NCI-H1092 treated with DMSO at 0.1 percent for 48 hours (cell line): ENCODE measurements at places on chromosomes 13 and 19.
A peak's percentile ranks its signal among the peaks of the same experiment; 100 is the strongest.

- DNase-seq = no peak
Measured at GRCh38 chr19:15701757-15702533, 25.9 kb upstream of the OR10H2 start.

GRCh38 chr13:58397596-58398387 lies 766.2 kb downstream of the PCDH17 start:
- DNase-seq = no peak

- no peak for DNase-seq
Measured at GRCh38 chr13:112513761-112514160, 74.2 kb downstream of the TUBGCP3 start.

GRCh38 chr13:107742544-107742943 lies 472.8 kb downstream of the LIG4 start:
- DNase-seq = no peak

DNA sequence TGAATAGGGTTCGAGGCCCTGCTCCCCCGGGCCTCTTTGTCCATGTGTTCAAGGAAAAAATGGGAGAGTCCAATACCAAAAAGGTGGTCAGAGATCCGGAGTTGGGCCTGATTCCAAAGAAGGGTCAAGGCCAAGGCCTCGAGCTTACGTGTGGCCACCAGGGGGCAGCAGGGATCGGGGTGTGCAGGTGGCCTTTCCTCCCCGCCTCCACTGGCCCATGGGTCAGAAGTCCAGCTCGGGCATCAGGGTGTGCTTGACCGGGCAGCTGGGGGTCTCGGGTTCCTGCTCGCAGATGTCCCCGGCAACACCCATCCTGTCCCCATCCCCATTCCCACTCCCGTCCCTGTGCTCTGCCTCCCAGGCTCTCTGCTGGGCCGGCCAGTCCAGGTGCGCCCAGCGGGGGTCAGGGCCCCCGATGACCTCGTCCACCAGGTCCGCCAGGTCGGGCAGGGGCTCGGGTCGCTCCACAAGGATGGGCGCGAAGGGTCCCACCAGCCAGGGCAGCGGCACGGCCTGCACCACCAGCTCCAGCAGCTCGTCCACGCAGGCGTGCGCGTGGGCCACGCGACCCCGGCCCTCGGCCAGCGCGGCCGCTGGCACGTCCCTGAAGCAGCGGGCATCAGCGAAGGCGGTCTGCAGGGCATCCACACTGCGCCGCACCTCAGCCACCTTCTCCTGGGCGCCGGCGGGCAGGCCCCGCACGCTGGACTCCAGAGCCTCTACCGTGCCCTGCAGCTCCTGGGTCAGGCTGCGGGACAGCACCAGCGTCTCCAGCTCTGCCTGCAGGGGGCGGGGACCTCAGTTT lies 5.2 kb upstream of the PLIN4 start:
- DNase-seq = no peak

DNA sequence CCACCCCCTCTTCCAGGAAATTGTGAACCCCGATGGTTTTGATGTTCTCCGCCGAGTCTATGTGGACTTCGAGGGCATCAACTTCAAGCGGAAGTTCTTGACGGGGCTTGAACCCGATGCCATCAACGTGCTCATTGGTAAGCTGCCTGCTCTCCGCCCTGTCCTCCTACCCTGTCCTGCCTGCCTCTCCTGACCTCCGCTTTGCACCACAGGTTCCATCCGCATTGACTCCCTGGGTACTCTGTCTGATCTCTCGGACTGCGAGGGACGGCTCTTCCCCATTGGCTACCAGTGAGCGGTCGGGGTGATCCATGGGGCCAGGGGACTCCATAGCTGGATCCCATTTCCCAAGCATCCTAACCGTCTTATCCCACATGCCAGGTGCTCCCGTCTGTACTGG lies 11.9 kb downstream of the IGFLR1 start:
- no peak for DNase-seq

DNA sequence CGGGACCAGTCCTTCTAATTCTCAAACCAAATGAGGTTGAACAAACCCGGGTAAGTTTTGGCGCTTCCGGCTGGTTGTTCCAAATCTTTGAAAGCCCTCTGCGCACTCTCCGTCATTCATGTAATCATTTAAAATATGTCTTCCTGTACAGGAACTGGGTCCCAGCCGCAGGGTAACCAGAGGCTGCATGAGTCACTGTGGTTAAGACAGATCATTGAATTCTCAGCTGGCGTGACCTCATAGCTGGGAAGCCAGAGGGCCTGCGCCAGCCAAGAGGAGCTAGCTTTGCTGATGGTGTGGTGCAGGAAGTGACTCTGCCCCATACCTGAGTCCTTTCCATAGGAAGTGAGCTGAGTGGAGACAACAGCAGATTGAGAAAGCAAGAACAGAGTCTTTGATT lies 135.2 kb downstream of the TSHZ3 start:
- DNase-seq = no peak

GRCh38 chr19:42079886-42080763 lies 4.2 kb downstream of the ZNF574 start:
- DNase-seq = no peak

DNA sequence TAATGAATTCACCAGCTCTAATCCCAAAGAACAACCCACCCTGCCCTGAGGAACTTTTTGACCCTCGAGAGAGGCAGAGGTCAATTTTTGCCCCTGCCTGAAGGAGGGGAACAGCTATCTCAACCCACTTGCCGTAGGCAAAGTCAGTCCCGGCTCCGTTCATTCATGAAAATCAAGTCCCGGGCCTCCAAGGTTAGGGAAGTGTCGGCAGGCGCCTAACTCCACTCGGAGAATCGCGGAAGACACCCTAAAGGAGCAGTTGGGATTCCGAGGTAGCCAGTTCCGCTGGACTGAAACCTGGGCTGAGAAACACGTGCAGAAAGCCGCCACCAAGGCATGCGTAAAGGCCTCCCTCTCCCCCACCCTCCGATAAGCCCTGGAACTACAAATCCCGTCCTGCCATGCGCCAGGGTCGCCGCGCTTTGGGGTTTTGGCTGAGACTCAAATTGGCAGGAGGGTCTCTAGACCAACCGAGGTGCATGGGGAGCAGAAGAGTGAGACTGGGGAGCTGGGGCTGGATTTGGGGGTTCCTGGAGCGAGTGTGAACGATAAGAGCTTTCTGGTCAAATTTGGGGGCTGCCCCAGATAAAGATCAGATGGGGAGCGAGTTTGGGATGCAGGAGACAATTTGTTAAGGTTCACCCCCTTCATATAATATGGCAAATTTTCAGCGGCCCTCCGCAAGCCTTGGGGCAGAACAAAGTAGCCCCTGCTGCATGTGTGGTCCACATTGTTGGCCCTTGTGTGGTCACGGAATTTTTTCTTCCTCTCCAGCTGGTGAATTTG lies at the start of gene TNPO2:
Gene TNPO2, minus strand, starts transcription at position 292 of the 786 bp plus-strand sequence. CDS start 2,955 bp downstream, outside the sequence.
- DNase-seq = peak; percentile 69

GRCh38 chr13:74077792-74078191 lies 56.4 kb downstream of the KLF12 start:
- no peak for DNase-seq

DNA sequence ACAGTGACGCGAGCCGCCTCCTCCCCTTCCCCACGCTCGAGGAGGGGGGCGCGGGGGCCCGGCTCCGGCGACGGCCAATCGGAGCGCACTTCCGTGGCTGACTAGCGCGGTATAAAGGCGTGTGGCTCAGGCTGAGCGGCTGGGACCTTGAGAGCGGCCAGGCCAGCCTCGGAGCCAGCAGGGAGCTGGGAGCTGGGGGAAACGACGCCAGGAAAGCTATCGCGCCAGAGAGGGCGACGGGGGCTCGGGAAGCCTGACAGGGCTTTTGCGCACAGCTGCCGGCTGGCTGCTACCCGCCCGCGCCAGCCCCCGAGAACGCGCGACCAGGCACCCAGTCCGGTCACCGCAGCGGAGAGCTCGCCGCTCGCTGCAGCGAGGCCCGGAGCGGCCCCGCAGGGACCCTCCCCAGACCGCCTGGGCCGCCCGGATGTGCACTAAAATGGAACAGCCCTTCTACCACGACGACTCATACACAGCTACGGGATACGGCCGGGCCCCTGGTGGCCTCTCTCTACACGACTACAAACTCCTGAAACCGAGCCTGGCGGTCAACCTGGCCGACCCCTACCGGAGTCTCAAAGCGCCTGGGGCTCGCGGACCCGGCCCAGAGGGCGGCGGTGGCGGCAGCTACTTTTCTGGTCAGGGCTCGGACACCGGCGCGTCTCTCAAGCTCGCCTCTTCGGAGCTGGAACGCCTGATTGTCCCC lies at the start of gene JUNB:
Gene JUNB, plus strand, starts transcription at position 142 of the 706 bp plus-strand sequence. Its CDS starts 286 bp downstream, at position 428.
- peak; percentile 88 for DNase-seq

DNA sequence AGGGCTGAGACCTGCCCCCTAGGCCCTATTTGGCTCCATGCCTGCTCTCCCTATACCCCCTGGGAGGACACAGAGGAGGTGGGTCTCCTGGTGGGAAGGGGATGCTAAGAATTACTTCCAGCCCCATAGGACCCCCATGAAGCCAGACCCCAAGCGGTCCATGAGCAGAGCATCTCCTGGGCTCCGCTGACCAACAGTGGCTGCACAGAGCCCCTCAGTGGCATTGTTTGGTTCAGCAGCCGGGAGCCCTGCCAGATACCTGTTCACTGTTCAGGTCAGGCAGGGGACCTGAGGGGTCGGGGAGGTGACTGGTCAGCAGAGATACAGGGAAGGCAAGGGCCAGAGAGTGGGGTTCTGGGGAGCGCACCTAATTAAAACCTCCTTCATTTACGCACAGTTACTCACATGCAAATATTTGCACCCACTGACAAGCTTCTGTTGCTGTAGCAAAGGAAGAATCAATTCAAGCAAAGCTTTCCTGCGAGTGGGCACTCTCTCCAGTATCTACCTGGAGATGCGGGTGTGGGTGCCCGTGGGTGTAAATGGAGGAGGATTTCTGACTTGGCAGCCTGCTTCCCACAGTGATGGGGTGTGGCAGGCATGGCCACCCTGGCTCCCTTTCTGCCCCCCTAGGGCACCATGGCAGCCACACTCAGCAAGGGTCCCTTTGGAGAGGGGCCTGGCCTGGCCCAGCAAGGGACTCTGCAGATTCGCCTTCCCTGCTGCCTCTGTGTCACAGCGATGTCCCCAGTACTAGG lies 83.5 kb downstream of the CHST8 start:
- no peak for DNase-seq

DNA sequence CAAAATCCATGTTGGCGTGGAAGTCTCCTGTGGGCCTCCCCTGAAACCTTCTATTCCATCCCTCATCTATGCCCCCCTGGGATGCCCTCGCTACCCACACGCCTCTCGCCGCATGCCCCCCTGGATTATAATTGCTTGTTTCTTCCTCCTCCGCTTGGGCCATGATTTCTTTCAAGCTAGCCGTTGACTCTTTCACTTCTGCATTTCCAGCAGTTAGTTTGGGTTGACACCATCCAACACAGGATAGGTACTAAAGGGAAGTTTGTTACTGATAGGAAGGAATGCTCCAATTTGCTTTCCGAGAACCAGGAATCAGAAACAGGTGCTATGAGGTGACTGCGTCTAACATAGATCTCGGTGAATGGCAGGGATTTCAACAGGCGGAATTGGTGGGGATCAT lies 7.7 kb upstream of the SLC25A15 start:
- no peak for DNase-seq

DNA sequence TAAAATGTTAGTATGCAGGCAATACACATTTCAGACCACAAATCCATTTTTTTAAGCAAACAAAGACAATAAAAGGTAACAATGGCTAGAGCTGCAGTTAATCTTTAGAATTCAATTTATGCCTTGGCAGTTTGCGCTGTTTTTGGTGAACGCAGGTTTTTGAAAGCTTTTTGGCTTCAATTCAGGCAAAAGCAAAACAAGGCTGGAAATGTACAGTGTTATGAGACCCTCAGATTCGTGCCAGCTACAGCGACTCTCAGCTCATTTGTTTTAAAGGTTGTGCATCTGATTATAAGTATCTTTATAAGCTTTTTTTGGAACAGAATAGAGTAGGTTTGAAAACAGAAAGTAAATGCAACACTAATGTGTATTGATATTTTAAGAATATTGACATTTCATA lies 63.6 kb upstream of the SOX1 start:
- DNase-seq = peak; percentile 34

DNA sequence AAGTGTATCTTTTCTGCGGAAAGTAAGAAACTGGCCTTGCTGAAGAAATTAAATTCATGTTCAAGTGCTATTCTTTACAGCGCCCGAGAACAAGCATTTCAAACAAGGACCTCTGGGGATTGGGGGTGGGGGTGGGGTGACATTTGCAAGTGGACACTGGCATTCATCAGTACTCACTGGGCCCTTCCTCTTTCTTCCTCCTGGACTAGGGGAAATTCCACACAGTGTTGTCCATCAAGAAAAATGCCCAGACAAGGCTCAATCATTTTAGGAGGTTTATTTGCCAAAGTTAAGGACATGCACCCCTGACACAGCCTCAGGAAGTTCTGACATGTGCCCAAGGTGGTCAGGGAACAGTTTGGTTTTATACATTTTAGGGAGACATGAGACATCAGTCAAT lies 22.9 kb upstream of the OR10H1 start:
- no peak for DNase-seq

DNA sequence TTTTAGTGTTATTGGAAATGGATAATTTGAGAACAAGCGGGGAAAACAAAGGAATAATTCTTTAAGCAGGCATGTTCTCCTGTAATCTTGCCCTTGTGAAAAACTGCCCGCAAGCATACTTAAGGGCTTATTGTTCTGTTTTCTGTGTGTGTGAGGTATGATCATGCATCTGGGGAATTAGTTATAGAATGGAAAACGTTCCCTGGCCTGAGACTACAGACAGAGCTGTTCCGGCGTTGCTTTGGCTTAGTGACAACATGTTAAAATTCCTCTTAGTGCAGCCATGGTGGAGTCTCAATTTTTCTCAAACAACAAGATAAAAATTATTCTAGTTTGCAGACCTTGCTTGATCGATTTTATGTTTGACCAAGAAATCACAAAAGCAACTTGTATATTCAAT lies 560.2 kb upstream of the SPRY2 start:
- DNase-seq = no peak

DNA sequence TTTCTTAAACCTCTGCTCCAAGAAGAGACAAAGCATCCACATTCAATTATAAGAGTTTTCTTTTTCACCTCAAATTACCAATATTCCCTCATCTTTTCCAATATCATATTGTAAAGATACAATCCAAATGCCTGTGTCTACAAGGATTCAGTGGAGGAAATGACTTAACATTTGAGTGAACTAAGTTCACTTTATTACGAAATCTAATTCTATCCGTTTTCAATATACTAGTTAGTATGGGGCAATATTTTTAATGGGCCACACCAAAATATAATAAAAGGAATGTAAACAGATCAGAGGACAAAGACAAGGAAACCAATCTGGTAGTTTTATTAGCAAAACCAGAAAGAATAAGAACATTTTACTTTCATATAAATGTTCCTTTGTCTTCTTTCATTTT lies 136.0 kb downstream of the DCLK1 start:
- DNase-seq = no peak

- no peak for DNase-seq
Measured at GRCh38 chr13:73210218-73210883, 151.5 kb downstream of the KLF5 start.

GRCh38 chr19:7605490-7606222 lies 10.0 kb downstream of the CAMSAP3 start:
- no peak for DNase-seq

- no peak for DNase-seq
Measured at GRCh38 chr13:33678906-33679657, 138.9 kb upstream of the RFC3 start.

- no peak for DNase-seq
Measured at GRCh38 chr13:109904218-109904617, 117.8 kb upstream of the IRS2 start.

GRCh38 chr19:10655457-10656312 lies 1.5 kb downstream of the ILF3 start:
- peak; percentile 12 for DNase-seq
